ENCODE measurements at places on chromosomes 16 and 17.

DNA sequence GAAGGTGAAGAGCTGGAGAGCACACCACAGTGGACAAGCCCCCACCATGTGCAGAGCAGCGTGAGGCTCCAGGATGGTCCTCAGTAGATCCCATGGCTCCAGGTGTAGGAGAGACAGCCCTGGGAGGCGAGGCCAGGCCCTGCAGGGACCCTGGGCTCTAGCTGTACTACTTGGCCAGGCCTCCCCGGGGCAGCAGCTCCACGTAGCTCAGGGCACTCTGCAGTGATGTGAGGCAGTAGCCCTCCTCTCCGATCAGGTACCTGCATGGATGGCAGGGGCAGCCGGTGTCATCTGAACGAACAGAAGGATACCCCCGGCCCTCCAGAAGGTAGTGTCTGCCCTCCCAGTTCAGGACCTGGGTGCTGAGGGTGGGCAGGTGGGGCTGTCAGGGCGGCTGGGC, 6.2 kb upstream of the SPATA2L start:
- DNase-seq = no peak

DNA sequence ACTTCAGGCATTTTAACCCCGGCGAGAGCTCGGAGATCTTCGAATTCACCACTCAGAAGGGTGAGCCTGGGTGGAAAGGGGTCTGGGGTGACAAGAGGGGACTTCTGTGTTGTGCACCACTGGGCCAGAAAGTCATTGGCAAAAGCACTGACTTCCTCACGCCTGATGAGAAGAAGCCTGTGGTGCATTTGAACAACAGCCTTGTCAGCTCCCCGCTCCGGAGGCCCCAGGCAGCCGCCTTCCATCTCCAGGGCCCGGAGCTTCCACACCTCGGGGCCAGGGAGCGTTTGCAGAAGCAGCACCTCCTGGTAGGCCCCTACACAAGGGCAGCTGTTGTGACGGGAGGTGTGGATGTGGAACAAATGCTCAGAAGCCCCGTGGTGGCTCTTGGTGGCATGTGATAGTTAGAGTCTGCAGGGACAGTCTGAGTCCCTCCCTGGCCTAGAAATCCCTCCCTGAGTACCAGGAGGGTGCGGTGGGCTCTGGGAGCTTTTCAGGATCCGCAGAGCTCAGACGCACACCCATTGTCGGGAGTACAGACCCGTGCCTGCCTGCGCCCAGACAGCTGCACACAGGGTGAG, 9.7 kb downstream of the CACNG1 start:
- DNase-seq = no peak

DNA sequence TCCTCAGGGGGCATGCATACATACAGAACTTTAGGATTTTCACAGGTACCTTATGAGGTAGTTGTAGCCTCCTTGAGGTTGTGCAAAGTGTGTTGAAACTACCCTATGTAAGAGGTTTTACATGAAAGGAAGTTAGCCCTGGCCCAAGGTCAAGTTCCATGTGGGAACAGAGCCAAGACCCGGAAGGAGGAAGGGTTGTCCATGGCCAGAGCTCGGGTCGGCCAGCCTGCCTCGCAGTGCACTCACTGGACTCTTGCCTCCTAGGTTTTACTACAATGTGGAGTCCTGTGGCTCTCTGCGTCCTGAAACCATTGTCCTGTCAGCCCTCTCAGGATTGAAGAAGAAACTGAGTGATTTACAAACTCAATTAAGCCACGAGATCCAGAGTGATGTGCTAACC, 8.2 kb downstream of the POLR2C start:
- DNase-seq = no peak

- DNase-seq = peak; percentile 39
Measured at GRCh38 chr16:4097826-4098240, 18.4 kb downstream of the ADCY9 start.

Data from right hindlimb (tissue), 1 donor.